ENCODE measurements at places on chromosomes 7 and 10.

- DNase-seq, result peak; percentile 52
Measured at GRCh38 chr7:31811650-31812461, 124.8 kb downstream of the PPP1R17 start.

GRCh38 chr10:61065051-61065450 is 121.1 kb upstream of the RHOBTB1 start:
- no peak for DNase-seq

GRCh38 chr10:13949844-13950542 is 363.2 kb downstream of the PRPF18 start:
- DNase-seq, result no peak

GRCh38 chr7:137110091-137110509 is 233.4 kb downstream of the PTN start:
- DNase-seq, result no peak

DNA sequence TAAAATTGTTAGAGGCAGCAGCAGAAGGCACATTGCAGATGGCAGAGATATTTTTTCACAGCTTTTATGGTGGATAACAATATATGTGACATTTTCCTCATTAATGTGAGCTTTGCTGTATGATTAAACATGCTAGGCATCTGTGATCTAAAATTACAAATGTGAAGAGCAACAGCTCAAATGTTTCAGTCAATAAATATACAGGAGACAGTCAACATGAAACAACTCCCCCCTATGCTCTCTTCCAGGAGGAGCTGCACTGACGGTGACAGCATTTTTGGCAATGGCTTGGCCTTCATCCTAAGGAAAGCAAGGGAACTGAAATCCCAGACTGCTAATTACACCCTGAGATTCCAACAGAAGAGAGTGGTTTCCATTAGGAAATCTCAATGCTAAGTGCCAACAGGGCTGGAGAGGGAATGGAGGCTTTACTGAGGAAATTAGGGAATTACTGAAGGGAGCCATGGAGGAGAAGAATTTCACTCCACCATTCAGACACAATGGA is 51.4 kb upstream of the GRB10 start:
- no peak for DNase-seq

DNA sequence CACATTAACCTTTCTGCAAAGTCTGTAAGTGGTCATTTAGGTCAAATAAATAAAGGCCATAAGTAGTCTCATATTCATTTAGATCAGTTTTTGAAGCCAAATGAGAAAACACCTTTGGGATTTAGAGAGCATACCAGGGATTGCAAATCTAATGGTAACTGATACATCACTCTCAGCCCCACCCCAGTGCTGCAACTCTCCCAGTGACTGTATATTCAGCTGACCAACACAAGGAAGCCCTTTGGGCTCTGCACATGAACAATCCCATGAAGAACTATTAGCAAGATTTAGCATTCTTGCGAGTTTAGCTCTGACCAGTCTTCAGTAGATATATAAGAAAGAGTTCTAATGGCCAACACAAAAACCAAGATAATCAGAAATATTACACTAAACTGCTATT is 252.3 kb downstream of the CSTF2T start:
- no peak for DNase-seq
